ENCODE measurements at places on chromosomes 5 and 9.

DNA sequence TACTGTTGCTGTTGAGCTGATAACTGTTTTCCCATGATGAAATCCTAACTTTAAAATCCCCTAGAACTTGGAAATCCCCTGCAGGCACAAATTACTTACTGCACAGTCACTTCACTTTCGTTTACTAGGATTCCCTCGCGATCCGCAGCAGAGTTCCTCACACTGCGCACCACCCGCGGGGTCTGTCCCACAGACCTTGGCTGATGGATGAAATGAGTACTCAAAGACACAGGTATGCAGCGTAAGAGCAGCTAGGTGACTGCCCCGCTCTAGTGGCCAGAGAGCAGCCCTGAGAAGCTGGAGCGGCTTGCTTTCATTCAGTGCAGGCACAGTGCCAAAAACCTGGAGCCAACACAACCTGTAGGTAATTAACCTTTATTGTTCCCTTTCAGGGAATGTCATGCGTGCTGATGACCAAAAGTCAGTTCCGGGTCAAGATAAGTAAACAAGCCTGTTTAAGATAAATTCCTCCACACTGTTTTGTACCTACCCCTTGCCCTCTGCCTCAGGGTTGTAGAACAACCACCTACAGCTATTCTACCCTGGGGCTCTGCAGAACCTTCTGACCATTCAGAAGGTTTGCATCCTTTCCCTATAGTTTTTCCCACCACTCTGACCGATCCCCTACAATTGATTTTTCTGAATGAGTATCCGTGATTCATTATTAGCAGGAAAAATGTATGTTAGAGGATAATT, 191.2 kb downstream of the CDH9 start:
- no peak for DNase-seq

GRCh38 chr5:58849921-58850667, 267.2 kb downstream of the RAB3C start:
- peak; percentile 68 for DNase-seq

GRCh38 chr5:151522226-151522625, 68.9 kb downstream of the FAT2 start:
- no peak for DNase-seq

- DNase-seq: no peak
These were observed 7.3 kb upstream of the IL4 start for GRCh38 chr5:132666310-132667123.

- no peak for DNase-seq
These were observed 64.7 kb downstream of the ERMP1 start for GRCh38 chr9:5767968-5768932.

GRCh38 chr5:20286512-20286911, 298.5 kb upstream of the CDH18 start:
- DNase-seq: no peak

DNA sequence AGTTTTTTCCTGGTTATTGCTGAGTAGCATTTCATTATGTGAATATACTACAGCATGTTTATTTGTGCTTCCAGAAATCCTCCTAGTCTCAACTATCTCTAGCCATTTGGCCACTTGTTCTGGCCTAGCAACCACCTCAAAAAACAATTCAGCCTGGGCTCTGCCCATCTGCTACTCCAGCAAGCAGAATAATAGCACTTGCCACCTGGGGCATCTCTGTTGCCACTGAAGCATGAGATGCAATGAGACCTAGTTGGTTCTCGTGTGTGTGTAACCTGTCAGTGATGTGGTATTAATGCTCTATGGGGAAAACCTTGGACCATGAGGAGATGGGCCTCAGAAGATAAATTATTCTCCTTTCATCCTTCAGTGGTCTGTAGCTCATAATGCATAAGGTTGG, 129.5 kb downstream of the RNF180 start:
- DNase-seq: no peak

DNA sequence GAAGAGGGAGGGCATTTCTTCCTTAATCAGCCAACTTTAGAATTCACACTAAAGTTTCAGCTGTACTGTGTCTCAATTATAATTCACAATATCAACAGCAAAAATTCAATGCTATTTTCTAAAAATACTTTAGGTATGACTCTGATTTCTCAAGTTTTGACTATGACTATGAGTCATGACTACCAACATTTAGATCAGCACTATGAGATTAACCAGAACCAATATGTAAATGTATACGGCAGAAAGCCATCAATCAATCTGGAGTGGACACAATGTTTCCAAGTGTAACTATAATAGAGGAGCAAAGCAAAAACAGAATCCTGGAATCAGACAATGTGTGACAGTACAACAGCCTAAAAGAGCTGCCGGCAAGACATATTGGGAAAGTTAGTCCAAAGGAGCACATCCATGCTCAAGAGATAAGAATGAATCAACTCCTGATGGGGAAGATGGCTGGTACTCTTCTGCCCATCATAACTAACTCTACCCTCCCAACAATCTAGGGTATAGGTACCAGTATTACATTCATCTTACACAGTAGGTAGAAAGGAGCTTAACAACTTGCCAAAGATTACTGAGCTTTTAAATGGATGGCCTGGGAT, 294.4 kb downstream of the SEMA5A start:
- DNase-seq: no peak

DNA sequence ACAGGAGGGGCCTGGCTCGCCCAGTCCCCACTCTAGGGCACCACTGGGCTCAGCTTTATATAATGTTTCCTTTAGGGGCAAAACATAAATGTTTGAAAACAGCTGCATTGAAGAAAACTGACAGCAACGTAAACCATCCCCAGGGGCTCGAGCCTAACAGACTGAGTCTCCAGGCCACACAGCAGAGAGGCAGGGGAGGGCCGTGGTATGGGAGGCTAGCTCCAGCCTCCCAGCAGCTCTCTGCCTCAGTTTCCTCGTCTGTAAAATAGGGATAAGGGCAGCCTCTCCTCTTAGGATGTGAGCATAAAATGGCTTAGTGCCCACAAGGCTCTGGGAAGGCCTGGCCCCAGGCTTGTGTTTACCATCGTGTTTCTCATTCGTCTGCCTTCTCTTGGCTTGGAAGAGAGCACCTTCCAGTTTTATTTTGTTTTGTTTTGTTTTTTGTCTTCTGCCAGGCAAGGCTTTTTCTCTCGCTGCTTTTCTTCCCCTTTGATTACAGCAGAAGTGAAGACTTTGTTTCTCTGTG, 2.7 kb downstream of the ANKRD33B start:
- no peak for DNase-seq

DNA sequence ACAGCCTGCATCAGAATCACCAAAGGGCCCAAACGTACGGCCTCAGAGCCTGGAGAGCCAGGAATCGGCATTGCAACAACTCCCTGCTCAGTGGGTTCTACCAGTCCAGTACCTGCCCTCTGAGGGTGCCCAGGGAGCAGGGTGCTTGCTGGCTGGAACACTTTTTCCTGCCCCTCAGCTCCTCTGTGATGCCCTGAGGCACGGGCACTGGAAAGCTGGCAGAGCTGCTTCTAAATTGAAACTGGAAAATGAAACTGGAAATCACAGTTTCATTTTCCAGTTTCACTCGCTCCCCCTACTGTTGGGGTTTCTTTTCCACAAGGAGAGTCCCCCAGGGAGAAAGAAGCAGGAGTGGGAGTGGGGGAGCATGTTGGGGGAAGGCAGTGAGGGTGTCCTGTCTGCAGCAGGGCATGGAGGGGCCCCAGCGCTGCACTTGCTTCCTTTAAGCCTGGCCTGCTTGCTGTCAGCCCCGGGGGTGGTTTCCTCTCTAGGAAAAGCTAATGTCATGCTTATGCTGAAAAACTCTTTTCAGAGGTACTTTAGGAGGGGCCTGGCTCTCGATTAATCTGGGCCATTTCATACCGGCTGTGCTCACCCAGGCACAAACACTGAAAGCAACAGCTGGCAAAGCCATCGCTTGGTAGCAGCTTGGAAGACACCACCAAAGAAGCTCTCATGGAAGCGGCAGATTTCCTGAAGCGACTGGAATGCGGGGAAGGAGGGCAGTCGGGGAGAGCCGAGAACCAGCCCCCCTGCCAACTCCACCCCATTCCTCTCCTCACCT, 26.2 kb downstream of the IRF1 start:
- no peak for DNase-seq

Measured in upper lobe of right lung (tissue), 1 donor.